Hematopoietic multipotent progenitor cell treated with erythropoietin and hydrocortisone succinate and interleukin-3 and kit ligand, for 8 days (in vitro differentiated cells): ENCODE measurements at places on chromosomes 2 and 18.

- no peak for DNase-seq
These were observed at the start of gene XDH for GRCh38 chr2:31414601-31415241. Gene XDH (minus strand): TSS chr2:31414742. CDS start chr2:31414666, 76 bp downstream.

- DNase-seq = no peak
These were observed 683.3 kb downstream of the IRS1 start for GRCh38 chr2:226116346-226116745.

DNA sequence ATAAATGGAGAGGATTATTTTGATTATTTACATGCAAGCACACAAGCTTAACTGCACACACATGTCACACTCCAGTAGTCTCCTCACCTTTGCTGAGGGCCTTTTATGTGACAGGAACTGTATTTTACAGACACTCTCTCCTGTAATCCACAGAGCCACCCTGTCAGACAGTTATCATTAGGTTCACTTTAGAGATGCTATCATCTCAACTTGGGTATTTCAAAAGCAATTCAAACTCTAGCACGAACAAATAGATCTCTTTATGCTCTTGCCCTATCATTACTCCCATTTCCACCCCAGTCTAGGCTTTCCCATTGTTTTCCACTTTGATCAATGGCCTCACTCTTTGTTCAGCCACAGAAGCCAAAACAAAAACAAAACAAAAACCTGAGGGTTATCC lies 281.2 kb upstream of the EPHA4 start:
- no peak for DNase-seq

- DNase-seq = no peak
These were observed 44.7 kb downstream of the TTC32 start for GRCh38 chr2:19857100-19857499.
